ENCODE measurements at places on chromosomes 1 and 21.

DNA sequence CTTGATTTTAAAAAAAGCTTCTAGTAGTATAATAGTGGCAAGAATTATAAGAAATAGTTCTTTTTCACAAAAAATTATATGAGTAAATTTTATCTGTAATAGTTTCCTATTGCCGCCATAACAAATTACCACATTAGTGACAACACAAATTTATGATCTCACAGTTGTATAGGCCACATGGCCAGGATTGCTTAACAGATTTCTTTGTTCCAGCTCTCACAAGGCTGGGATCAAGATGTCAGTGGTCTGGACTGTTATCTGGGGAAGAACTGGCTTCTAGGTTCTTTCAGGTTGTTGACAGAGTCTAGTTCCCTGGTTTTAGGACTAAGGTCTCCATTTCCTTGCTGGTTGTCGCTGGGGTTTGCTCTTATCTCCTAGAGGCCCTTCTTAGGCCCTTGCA, 236.4 kb downstream of the USP25 start:
- no peak for DNase-seq

- DNase-seq: peak; percentile 40
These were observed at the start of gene SYT2 for GRCh38 chr1:202710070-202711045. Gene SYT2 (minus strand): TSS chr1:202710454. CDS start chr1:202605772, 104,682 bp downstream.

- no peak for DNase-seq
These were observed 25.6 kb upstream of the PRELP start for GRCh38 chr1:203450001-203450400.

- DNase-seq: no peak
These were observed 39.7 kb upstream of the JUN start for GRCh38 chr1:58823481-58824010.

DNA sequence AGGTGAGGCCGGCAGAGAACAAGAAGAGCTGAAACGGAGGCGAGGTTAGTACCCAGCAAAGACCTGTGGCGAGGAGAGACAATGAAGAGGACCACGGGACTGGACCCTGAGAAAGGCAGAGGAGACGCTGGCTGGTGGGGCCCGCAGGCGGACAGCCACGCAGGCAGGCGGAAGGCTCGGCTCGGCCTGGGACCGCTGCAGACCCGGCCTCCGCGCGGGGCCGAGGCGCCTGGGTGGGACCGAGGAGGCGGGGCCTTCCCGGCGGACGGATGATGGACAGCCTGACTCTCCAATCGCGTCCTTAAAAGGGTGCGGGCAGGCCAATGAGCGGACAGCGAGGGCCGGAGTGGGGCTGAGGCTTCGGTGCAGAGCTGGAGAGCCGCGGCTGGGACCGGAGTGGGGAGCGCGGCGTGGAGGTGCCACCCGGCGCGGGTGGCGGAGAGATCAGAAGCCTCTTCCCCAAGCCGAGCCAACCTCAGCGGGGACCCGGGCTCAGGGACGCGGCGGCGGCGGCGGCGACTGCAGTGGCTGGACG, at the start of gene MPZL1:
Gene MPZL1, plus strand, starts transcription at position 366 of the 535 bp plus-strand sequence. CDS start 170 bp downstream, outside the sequence.
- DNase-seq: peak; percentile 80

GRCh38 chr1:93689521-93690223, 8.0 kb upstream of the BCAR3 start:
- no peak for DNase-seq

GRCh38 chr1:193658691-193659090, 472.3 kb upstream of the B3GALT2 start:
- DNase-seq: no peak
